LHCN-M2 (cell line): ENCODE measurements at places on chromosomes 7 and 10.
A peak's percentile ranks its signal among the peaks of the same experiment; 100 is the strongest.

DNA sequence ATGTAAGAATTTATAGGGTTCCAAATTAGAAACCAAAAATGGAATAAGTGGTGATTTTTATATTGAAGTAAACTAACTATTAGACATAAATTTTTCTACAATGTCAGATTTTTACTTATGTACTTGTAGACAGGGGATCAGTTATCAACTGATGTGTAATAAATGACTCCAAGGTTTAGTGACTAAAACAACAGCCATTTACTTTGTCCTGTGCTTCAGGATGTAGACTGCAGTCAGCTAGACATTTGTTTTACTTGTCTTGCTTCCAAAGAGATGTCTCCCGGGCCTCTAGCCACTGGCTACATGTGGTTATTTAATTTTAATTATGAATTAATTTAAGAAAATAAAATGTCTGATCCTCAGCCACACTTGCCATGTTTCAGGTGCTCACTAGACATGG, 249.7 kb upstream of the IGFBP3 start:
- peak; percentile 36 for DNase-seq

DNA sequence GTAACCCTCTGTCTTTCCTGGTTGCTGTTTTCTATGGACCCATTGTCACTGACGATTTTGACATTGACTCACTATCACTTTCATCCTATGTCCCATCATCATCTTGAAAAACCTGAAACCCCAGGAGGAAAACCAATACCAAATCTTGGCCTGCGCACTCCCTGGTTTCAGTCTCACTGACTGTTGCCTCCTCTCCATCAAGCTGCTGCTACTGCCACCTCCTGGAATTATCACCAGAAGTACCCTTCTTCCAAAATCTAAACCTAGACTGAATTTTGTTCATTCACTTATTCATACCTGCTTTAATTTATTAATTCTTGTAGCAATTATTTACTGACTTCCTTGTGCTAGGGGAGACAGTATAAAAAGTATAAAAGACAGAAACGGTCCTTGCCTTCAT, 44.5 kb upstream of the ACBD5 start:
- no peak for DNase-seq

- peak; percentile 47 for DNase-seq
Measured at GRCh38 chr7:74511345-74511744, 57.6 kb downstream of the GTF2IRD1 start.

DNA sequence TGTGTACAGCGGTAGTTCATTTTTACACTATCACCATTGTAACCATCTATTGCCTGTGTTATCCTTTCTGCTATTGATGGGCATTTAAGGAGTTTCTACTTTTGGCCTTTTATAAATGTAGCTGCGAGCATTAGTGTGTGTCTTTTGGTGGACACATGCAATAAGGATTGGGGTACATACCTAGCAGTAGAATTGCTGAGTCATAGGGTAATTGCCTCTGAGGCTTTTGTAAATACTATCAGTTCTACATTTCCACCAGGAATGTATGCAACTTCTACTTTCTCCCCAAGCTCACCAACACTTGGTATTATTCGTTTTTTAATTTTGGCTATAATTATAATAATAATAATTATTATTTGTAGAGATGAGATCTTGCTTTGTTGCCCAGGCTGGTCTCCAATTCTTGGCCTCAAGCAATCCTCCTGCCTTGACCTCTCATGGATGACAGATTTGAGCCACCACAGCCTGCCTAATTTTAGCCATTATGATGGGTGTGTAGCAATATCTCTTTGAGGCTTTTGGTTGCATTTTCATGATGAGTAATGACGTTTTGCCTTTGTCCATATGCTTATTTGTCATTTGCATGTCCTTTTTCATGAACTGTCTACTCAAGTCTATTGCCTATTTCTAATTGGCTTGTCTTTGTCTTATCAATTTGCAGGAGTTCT, 277.0 kb downstream of the ACTR3B start:
- DNase-seq, result no peak
